ENCODE measurements at places on chromosomes 6 and 20.

- peaks cover 17% of the 10 kb centered on the region for H3K36me3 ChIP-seq
- no peaks in the 10 kb centered on the region for H3K27me3 ChIP-seq
- no peak for DNase-seq
- no peak overlapping the region for H3K4me3 ChIP-seq
- H3K4me1 ChIP-seq: peaks cover 37% of the 10 kb centered on the region
Measured at GRCh38 chr6:157999168-158000051, 17.7 kb downstream of the SYNJ2 start.

- no peak overlapping the region for H3K27ac ChIP-seq
- H3K4me1 ChIP-seq: no peaks in the 10 kb centered on the region
- no peaks in the 10 kb centered on the region for H3K36me3 ChIP-seq
- peaks cover 29% of the 10 kb centered on the region for H3K27me3 ChIP-seq
- DNase-seq: no peak
Measured at GRCh38 chr6:10460096-10460495, 45.2 kb upstream of the TFAP2A start.

DNA sequence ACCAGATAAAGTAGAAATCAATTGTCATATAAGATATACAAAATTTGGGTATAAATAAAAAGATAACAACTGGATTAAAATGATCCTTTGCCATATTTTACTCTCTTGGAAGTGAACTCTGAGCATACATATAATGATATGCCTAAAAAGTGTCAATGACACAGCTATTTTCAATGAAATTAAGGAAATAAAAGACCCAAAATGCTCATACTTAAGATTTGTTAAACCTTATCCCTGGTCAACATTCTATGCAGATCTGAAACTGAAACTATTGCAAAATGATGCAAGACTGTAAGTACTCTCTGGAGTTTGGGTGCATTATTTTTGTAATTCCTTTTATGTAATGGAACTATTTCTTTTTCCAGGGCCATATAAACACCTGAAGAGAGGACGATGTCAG, 119.0 kb upstream of the SGK1 start:
- peaks cover 28% of the 10 kb centered on the region for H3K4me1 ChIP-seq
- H3K4me3 ChIP-seq: peak overlapping the region; percentile 32
- H3K27me3 ChIP-seq: no peaks in the 10 kb centered on the region
- peak overlapping the region; percentile 92 for H3K27ac ChIP-seq
- H3K36me3 ChIP-seq: no peaks in the 10 kb centered on the region

DNA sequence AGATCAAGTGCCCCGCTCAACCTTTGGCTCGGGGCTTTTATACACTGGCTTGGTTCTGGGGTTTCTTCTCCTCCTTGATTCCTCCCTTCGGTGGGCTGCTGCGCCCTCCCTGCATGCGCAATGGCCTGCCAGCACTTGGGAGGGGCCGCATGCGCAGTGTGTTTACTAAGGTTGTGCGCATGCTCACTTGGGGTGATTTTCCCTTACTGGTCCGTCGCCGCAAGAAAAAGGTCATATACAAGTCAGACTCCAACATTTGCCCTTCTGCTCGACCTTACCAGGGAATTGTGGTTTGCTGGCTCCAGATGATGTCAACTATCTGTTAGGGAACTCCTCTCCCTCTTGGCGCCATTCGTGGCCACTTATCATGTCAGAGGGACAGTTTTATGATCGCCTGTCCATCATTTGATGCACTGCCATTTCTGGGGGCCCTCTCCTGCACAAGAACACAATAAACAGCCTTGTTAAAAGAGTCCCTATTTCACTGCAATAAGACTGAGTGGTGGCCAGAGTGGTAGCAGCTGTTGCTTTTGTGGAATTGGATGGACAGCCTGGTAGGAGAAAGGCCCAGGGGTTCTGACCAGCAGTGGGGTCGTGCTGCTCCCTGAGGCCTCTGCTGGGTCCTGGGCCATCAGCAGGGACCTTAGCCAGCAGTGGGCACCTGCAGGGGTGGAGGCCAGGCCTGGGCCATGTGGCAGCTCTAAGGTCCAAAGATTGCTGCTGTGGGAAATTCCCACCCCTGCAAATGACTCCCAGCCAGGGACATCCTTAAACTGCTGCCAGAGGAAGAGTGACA, 2.8 kb upstream of the LBP start:
- no peak overlapping the region for H3K27ac ChIP-seq
- no peaks in the 10 kb centered on the region for H3K36me3 ChIP-seq
- DNase-seq: no peak
- H3K4me1 ChIP-seq: no peaks in the 10 kb centered on the region
- peaks cover 18% of the 10 kb centered on the region for H3K27me3 ChIP-seq

DNA sequence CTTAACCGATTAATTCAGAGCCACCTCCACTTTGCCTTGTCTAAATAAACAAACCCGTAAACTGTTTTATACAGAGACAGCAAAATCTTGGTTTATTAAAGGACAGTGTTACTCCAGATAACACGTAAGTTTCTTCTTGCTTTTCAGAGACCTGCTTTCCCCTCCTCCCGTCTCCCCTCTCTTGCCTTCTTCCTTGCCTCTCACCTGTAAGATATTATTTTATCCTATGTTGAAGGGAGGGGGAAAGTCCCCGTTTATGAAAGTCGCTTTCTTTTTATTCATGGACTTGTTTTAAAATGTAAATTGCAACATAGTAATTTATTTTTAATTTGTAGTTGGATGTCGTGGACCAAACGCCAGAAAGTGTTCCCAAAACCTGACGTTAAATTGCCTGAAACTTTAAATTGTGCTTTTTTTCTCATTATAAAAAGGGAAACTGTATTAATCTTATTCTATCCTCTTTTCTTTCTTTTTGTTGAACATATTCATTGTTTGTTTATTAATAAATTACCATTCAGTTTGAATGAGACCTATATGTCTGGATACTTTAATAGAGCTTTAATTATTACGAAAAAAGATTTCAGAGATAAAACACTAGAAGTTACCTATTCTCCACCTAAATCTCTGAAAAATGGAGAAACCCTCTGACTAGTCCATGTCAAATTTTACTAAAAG, 2.7 kb downstream of the FOXC1 start:
- H3K27me3 ChIP-seq: peaks cover 66% of the 10 kb centered on the region
- no peak overlapping the region for H3K27ac ChIP-seq
- peaks cover 21% of the 10 kb centered on the region for H3K4me1 ChIP-seq
- H3K4me3 ChIP-seq: peak overlapping the region; percentile 65
- DNase-seq: no peak
- H3K36me3 ChIP-seq: no peaks in the 10 kb centered on the region
